ENCODE measurements at places on chromosomes 3 and 15. TPM values are rescaled to one million over a fixed set of nuclear protein-coding genes. Genes with fewer than 3 reads are reported as not detected.

DNA sequence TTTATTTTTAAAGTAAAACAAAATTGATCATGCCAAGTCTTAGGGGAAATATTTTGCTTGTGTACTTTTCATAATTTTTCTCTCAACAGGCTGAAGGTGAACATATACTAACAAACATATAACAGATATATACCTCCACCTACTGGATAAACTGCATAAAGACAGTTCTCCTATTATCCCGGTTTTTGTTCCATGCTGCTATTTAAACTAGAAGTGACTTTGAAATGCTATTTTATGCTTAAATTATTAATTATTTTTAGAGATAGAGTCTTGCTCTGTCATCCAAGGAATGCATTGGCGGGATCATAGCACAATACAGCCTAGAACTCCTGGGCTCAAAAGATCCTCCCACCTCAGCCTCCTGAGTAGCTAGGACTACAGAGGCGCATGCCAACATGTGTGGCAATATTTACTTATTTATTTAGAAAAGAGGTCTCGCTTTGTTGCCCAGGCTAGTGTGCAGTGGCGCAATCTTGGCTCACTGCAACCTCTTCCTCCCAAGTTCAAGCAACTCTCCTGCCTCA, 49.8 kb downstream of the ST3GAL6 start:
- H3K27ac ChIP-seq = no peak overlapping the region
- no peak overlapping the region for H3K4me3 ChIP-seq
- no peaks in the 10 kb centered on the region for H3K36me3 ChIP-seq
- no peaks in the 10 kb centered on the region for H3K27me3 ChIP-seq

GRCh38 chr15:98647026-98647773, 1.1 kb upstream of the IGF1R start:
- peak; percentile 79 for DNase-seq
- H3K4me3 ChIP-seq = peak overlapping the region; percentile 72
- no peaks in the 10 kb centered on the region for H3K36me3 ChIP-seq
- no peak overlapping the region for H3K27ac ChIP-seq

DNA sequence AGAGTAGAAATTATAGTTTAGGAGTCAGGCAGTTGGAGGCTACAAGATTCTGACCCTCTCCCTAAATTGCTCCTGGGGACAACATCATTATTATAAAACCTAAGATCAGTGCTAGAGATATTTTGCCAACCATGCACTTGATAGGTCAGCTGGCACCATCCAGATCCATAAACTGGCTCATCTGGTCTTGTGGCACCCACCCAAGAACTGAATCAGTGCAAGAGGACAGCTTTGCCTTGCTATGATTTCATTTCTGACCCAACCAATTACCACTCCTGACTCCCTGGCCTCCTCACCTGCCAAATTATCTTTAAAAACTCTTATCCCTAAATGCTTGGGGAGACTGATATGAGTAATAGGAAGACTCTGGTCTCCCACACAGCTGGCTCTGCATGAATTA, 461.1 kb upstream of the TGFBR2 start:
- H3K27ac ChIP-seq = no peak overlapping the region
- no peaks in the 10 kb centered on the region for H3K27me3 ChIP-seq
- DNase-seq = no peak
- no peaks in the 10 kb centered on the region for H3K36me3 ChIP-seq

DNA sequence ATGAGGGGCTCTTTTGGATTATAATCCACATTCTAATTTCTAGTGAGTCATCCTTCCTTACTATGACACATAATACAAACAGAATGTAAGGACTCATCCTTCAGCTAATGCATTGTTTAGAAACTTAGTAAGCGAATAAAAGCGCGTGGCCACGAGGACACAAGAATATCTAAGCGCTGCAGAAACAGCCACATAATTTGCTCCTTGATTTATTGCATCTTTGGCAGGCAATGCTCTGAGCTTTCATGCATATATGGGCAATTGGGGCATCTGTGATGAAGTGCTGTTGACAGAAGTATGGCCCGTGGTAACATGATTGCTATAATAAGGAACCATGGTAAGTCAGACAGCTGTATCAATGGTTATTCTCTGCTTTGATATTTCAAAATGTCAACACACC, 191.3 kb upstream of the ZNF385D start:
- no peaks in the 10 kb centered on the region for H3K27me3 ChIP-seq
- H3K27ac ChIP-seq = no peak overlapping the region
- no peak overlapping the region for H3K4me3 ChIP-seq
- no peaks in the 10 kb centered on the region for H3K36me3 ChIP-seq
- no peak for DNase-seq

DNA sequence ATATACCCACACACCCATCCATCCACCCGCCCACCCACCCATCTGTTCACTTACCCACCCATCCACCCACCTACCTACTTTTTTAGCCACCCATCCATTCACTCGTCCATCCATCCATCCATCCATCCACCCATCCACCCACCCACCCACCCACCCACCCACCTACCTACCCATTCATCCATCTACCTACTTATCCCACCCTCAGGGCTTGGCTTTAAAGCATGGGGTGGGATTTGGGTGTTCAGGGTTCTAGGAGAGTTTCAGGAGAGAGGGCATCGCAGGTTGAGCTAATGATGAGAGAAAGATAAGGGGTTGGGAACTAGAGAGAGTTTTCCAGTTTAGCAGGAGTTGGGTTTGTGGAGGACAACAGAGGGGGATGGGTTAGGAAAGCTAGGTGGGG, 9.7 kb downstream of the FBLN2 start:
- no peak overlapping the region for H3K4me3 ChIP-seq
- no peaks in the 10 kb centered on the region for H3K36me3 ChIP-seq
- no peak for DNase-seq
- no peaks in the 10 kb centered on the region for H3K4me1 ChIP-seq
- no peaks in the 10 kb centered on the region for H3K27me3 ChIP-seq

DNA sequence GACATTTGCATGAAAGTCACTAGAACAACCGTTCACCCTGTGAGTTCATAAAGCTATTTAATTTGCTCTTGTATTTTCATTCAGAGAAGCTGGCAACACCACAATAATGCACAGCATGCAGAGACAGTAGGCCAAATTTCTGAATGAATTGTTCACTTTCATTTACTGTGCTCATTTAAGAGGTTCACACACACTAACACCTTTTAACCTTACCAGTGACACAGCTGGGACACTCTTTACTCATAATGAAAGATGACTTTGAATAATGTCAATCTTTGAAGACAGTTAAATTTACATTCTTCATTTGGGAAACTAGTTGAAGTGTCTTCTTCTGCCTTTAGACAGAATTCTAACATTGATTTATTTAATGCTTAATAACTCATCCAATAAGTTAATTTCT, 95.7 kb downstream of the ROBO1 start:
- no peaks in the 10 kb centered on the region for H3K4me1 ChIP-seq
- H3K4me3 ChIP-seq = no peak overlapping the region
- no peaks in the 10 kb centered on the region for H3K27me3 ChIP-seq

DNA sequence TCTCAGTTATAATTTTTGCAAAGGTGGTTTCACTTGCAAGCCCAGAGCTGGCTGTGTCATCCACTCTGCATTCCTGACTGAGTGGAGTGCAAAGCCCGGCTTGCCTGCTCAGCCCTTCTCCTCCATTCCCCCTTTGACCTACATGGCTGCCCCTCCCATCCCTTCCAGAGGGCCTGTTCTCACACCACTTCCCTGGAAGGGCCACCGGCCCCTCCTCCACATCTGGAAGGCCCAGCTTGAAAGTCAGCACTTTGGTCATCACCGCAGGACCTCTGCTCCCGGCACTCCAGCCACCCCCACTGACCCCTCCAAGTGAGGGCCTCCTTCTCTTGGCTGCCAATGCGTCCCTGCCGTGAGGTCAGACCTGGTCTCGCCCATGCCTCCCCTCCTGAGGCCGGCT, 74.1 kb upstream of the RNF7 start:
- H3K4me1 ChIP-seq = no peaks in the 10 kb centered on the region
- H3K27ac ChIP-seq = no peak overlapping the region
- DNase-seq = no peak
- H3K4me3 ChIP-seq = no peak overlapping the region
- no peaks in the 10 kb centered on the region for H3K36me3 ChIP-seq
- no peaks in the 10 kb centered on the region for H3K27me3 ChIP-seq

- no peak overlapping the region for H3K4me3 ChIP-seq
- no peaks in the 10 kb centered on the region for H3K4me1 ChIP-seq
- no peaks in the 10 kb centered on the region for H3K36me3 ChIP-seq
- DNase-seq = no peak
- H3K27me3 ChIP-seq = no peaks in the 10 kb centered on the region
- H3K27ac ChIP-seq = no peak overlapping the region
Observed at GRCh38 chr3:60246361-60246760, 1004.9 kb downstream of the FHIT start.

DNA sequence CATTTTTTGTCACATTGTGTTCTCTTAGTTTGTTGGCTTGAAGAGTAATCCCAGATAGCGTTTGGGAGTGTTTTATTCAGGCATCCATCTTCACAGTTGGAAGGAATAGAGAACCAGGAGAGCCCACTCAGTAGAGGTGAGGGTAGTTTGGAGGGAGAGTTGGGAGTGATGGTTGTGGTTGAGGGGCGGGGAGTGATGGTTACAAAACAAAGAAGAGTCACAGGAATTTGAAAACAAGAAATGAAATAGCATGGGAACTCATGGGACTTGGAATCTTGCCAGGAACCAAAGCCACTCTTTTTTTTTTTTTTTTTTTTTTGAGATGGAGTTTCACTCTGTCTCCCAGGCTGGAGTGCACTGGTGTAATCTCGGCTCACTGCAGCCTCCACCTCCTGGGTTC, 36.3 kb downstream of the DUT start:
- no peaks in the 10 kb centered on the region for H3K4me1 ChIP-seq
- no peak overlapping the region for H3K4me3 ChIP-seq
- H3K36me3 ChIP-seq = no peaks in the 10 kb centered on the region
- no peak for DNase-seq

- DNase-seq = no peak
- no peak overlapping the region for H3K4me3 ChIP-seq
- H3K27ac ChIP-seq = no peak overlapping the region
- H3K36me3 ChIP-seq = no peaks in the 10 kb centered on the region
- no peaks in the 10 kb centered on the region for H3K27me3 ChIP-seq
Observed at GRCh38 chr15:31897746-31898145, 132.6 kb upstream of the CHRNA7 start.

- no peak overlapping the region for H3K27ac ChIP-seq
- DNase-seq = no peak
- H3K4me1 ChIP-seq = no peaks in the 10 kb centered on the region
- H3K4me3 ChIP-seq = no peak overlapping the region
- no peaks in the 10 kb centered on the region for H3K36me3 ChIP-seq
- no peaks in the 10 kb centered on the region for H3K27me3 ChIP-seq
Observed at GRCh38 chr3:18771931-18772330, 346.8 kb upstream of the SATB1 start.

- no peak for DNase-seq
- no peak overlapping the region for H3K4me3 ChIP-seq
- H3K27ac ChIP-seq = peak overlapping the region; percentile 55
Observed at GRCh38 chr3:72244396-72244795, 459.4 kb upstream of the PROK2 start.

DNA sequence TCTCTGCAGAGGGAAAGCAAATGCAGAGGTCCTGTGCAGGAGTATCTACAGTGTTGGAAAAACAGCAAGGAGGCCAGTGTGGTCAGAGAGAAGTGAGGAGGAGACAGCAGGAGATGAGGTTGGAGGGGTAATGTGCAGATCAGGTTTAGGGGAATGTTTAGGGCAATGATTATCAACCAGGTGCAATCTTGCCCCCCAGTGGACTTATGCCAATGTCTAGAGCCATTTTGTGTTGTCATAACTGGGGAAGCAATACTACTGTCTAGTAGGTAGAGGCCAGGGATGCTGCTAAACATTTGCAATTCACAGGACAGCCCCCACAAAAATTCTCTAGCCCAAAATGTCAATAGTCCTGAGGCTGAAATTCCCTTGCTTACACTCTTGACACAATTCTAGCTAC, 13.1 kb downstream of the CCDC191 start:
- H3K27ac ChIP-seq = no peak overlapping the region
- no peaks in the 10 kb centered on the region for H3K27me3 ChIP-seq
- H3K4me1 ChIP-seq = no peaks in the 10 kb centered on the region
- no peak for DNase-seq
- no peaks in the 10 kb centered on the region for H3K36me3 ChIP-seq

DNA sequence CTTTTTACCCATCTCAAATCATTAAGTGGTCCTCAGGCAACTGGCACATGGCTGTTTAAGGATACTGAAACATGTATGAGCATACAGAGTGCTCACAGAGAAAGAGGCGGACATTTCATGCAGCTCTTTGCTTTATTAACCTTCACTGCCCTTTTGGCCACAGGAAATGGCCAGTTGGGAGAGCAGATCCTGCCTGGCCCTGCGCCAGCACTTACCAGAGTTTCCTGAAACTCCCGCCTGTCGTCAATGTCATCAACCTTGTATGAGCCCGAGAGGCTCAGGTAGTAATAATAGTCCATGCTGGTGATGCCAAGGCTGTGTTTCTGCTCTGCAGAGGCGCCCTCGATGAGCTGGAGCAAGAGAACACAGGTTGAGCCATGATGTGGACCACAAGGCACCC, 17.8 kb downstream of the LDHAL6B start:
- peaks cover 4% of the 10 kb centered on the region for H3K36me3 ChIP-seq
- no peak overlapping the region for H3K4me3 ChIP-seq
- peaks cover 3% of the 10 kb centered on the region for H3K4me1 ChIP-seq
- no peaks in the 10 kb centered on the region for H3K27me3 ChIP-seq

The SLC12A1 gene
- 0.81 TPM for total RNA-seq

The CLEC3B gene
- total RNA-seq = 96.9 TPM

The PROS1 gene
- total RNA-seq = 132 TPM

The CDC25A gene
- total RNA-seq = 0.52 TPM

The AGTR1 gene
- total RNA-seq = 4.0 TPM

The GP9 gene
- not detected for total RNA-seq

The GPR87 gene
- not detected for total RNA-seq

The ANKRD34C gene
- total RNA-seq = 0.30 TPM

Measured in aorta (tissue), 5 donors.